ENCODE measurements at places on chromosomes 2 and 18.

- DNase-seq, result peak; percentile 66
Observed at GRCh38 chr2:234446404-234447076, 50.3 kb downstream of the ARL4C start.

GRCh38 chr2:85277416-85278158 is 50.2 kb downstream of the TGOLN2 start:
- DNase-seq, result no peak

DNA sequence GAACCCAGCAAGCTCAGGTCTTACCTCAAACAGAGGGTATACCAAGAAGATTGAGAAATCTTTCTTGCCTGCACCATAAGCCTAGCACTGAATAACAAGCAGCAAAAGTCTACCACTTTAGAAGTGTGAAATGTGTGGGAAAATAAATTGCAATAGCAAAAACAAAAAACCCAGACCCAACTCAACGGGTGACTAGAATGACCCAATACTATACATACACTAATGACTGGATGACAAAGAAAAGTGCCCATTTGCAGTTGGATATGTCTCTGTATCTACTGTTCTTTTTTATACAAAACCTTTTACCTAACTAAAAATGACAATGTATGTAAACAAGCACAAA is 950.6 kb downstream of the TRIB2 start:
- no peak for DNase-seq

GRCh38 chr2:230765611-230766300 is 53.1 kb downstream of the CAB39 start:
- no peak for DNase-seq

- no peak for DNase-seq
Observed at GRCh38 chr2:200219309-200220113, 87.0 kb upstream of the SPATS2L start.

GRCh38 chr2:12074126-12074844 is 327.9 kb downstream of the LPIN1 start:
- no peak for DNase-seq

- no peak for DNase-seq
Observed at GRCh38 chr2:80515964-80516363, 211.4 kb upstream of the LRRTM1 start.

DNA sequence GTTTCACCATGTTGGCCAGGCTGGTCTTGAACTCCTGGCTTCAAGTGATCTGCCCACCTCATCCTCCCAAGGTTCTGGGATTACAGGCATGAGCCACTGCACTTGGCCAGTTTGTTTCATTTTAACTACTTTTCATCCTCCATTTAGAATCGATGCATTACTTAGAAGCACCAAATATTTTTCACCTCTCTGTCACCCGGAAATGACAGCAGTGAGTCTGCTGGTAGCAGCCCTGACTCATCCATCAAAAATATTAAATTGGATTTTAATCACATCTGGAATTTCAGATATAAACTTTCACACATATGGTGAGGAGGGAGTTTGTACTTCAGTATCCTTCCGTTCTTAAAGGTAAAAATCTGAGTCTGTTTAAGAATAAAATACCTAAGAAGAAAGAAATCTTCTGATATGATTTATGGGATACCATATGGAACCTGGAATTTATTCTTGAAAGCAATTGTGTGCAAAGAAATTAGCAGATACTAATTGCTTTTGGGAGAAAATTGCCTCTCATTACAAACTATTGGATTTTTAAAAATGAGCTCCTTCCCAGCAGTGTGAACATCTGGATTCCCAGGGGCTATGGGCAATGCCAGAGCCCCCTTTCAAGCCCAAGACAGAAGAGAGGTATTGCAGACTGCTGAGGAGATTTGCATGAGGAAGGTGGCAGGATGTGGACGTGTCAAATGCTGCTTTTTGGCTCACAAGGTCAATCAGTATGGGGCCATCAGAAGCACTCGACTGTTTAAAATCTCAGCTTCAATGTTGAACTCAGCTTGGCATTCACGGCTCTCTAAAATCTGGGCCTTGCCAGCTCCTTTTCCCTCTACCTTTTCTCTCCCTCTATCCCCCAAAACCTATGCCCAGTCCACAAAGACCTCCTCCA is 279.5 kb upstream of the SIX2 start:
- DNase-seq, result no peak

GRCh38 chr2:28729698-28730097 is 21.9 kb upstream of the PPP1CB start:
- no peak for DNase-seq

DNA sequence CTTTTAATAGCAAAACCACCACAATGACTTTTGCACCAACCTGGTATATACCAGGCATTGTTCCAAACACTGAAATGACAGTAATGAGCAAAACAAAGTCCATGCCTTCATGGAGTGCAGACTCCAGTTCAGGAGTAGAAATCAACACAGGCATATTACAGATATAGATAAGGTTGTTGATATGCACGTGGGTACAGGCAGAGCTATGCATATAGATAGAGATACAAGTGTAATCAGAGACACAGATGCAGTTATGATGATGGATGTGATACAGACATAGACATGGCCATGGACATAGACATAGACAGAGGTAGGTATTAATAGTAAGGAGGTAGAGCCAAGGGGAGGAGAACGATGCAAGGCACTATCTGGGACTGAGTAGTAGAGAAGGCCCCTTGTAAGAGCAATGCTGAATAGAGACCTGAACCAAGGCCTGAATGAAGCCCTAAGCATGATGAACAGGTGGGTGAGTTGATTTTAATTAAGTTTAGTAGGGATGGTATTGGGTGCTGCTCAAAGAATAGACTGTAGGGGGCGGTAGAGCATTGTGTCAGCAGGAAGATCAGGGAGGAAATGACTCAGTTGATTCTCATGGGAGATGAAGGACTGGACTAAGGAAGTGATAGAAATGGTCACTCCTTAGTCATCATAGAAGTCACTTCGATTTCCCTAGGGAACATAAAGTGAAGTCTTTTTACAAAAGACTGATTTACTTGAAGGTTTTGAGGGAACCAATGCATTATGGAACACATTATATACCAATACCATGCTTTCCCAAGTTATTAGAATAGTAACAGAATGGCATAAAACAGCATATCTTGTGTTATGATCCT is 39.4 kb downstream of the CMPK2 start:
- peak; percentile 23 for DNase-seq

DNA sequence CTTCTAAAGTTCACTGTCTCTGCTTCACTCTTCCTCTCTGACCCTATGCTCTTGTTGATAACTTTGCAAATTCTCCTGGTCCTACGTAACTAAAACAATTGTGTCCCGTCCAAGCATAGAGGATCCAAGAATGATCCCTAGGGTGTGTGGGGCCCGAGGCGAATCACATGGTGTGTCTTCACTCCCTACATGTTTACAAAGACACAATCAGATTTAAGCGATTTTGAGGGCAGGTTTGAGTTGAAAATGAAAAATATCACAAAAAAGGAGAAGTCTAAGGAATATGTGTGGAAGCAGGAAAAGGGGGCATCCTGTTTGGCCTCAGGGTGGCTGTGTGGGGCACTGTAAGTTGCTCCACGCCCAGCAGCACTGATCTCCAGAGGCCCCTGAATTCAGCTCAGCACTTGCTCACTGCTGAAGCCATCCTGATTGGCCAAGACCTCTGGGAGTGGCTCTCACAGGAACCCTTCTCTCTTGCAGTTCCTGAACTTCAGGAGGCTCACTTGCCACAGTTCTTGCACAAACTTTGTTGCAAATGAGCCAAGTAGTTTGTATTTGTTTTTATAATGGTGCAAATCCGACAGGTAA is 363.6 kb downstream of the ZNF521 start:
- DNase-seq, result no peak

DNA sequence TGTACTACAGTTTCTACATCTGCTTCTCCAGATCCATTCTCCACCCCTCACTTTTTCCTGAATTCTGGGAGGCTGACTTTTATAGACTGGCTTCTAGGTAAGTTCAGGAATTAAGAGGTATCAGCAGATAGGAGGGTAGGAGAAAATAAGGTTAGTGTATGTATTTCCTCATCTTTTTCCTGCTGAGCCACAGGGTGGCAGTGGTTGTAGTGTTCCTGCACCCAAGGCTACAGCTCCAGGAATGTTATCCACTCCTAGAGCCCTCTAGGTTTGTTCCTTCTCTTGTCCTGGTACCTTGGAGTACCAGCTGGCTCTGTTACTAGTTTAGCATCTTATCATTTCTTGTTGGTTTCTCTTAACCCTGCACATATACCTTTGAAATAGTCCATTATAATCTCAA is 40.7 kb upstream of the C2orf66 start:
- DNase-seq, result no peak

- no peak for DNase-seq
Observed at GRCh38 chr2:159867567-159868361, 69.8 kb upstream of the CD302 start.

GRCh38 chr18:62107881-62108280 is 79.0 kb downstream of the PIGN start:
- no peak for DNase-seq

DNA sequence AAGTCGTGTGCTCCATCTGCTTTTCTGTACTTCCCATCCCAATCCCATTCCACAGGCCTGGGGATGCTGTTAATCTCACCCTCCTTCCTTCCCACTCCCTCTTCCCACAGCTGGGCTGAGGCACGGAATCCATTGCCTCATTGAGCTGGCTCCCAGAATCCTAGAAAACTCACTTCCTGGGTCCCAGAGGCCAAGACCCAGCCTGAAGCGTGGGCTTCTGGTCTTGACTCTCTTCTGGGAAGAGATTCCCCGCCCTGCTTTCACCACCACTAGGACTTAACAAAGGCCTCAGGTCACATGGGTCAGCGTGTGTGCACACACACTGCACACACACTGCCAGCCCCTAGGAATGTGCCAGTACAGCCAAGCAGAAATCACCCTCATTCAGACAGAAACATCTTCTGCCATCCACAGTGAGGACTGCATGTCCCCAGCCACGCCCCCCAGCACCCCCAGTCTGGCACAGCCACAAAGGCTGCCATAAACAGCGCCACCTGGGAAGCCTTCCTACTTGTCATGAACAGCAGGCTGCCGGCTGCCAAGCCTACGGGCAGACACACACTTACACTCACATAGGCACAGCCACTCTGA is 165.8 kb downstream of the TNS1 start:
- DNase-seq, result no peak

DNA sequence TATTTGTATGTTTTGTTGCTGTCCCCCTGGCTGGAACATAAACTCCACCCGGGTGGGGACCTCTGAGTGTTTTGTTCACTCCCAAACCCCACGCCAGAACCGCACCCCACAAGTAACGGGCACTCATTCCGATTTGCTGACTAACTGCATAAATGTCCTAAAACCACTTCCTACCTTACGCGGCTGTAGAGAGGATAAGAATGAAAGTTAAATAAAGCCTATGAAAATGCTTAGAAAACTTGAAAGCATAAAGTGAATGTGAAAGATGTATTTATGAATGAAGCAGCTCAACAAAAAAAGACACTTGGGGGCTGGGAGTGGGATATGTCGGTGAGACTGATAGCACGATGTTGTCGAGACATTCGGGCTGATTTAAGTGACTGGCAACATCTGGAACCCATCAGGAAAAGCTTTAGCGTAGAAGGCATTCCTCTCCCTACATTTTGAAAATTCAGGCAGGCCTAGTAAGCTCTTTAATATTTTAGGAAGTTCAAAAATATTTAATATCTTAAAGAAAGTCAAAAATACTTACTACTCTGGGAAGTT is 206.7 kb downstream of the SH3RF3 start:
- DNase-seq, result no peak

DNA sequence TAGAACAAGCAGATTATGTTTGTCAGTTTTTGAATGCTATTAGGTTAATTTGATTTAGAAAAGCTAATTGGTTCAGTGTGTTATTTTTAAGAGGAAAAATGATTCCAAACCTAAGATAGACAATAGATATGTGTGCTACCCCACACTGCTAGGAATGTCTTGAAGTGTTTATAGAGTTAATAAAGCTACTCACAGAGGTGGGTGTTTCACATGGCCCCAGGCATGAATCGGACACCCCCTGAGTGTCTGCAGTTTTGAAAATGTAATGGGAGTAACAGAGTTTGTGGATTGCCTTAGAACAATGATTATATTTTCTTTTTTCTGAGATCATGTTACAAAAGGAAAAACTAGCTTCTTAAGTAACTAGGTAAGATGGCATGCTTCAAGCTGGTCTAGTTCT is 348.3 kb downstream of the ADCYAP1 start:
- no peak for DNase-seq

GRCh38 chr2:88196490-88197087 is 26.4 kb downstream of the THNSL2 start:
- no peak for DNase-seq

DNA sequence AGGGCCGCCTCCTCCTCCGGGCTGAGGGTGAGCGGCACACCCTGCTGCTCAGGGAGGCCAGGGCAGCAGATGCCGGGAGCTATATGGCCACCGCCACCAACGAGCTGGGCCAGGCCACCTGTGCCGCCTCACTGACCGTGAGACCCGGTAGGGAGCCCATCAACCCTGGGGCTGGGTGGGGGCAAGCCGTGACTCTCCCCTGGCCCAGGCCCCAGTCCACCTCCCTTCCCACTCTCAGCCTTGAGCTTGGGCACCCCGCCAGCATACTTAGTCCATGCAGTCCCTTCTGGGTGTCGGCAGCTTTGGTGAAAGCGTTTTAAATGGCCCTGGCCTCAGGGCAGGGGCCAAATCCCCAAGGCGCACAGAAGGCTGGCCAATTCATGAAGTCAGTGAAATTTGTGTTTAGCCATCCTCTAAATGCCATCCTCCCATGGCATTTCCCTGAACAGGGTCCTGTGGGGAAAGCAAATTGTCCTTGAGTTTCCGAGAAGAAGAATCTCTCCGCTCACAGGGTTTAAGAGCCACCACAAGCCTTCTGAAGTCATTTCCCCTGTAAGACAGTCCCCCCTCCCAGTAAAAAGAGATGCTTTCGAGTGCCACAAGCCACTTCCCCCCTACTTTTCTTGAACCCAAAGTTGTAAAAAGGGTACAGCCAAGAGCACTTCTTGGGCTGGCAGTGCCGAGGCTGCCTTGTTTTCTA is 17.2 kb downstream of the SPEG start:
- no peak for DNase-seq

DNA sequence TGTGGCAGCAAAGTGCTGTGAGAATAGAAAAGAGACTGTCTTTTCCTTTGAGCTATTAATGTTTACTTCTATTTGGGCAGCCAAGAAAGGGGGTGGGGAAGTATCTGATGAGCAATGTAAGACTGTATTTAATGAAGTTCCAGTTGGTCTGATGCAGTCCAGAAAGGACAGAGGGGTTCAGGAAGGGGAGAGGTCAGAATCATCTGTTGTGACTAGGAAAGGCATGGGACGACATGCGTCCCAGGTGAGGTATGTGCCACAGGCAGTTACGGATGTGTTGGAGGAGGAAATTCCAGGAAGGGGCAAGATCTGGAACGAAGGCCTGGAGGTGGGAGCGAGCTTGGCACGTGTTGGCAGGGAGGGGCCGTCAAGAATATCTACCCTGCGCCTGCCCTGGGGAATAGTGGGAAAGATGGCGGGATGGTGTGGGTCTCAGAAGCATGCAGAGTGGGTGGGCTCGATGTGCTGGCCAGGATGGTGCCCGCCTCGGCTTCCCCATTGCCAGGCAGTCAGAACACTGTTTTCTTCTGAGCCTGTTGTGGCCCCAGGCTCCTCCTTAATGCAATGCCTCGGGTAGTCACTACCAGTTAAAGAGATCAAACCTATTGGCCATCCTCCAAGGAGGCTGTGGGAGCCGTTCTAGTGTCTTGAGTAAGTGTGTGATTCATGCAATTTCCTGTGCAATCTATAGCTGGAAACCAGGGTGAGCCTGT is 57.8 kb upstream of the TXNDC2 start:
- no peak for DNase-seq
